Thyroid gland (tissue), 4 donors: ENCODE measurements at places on chromosomes 7 and 10. TPM values are rescaled to one million over a fixed set of nuclear protein-coding genes. Genes with fewer than 3 reads are reported as not detected.

- H3K36me3 ChIP-seq = no peaks in the 10 kb centered on the region
- no peaks in the 10 kb centered on the region for H3K27me3 ChIP-seq
- H3K4me3 ChIP-seq = no peak overlapping the region
- H3K27ac ChIP-seq = no peak overlapping the region
- DNase-seq = no peak
These were observed 113.9 kb downstream of the PARD3 start for GRCh38 chr10:34701194-34701593.

GRCh38 chr10:108393089-108393488 lies 1228.6 kb upstream of the SORCS1 start:
- no peak overlapping the region for H3K4me3 ChIP-seq
- no peaks in the 10 kb centered on the region for H3K36me3 ChIP-seq
- no peaks in the 10 kb centered on the region for H3K27me3 ChIP-seq
- no peaks in the 10 kb centered on the region for H3K4me1 ChIP-seq
- DNase-seq = no peak

- H3K27ac ChIP-seq = no peak overlapping the region
- no peak for DNase-seq
- H3K36me3 ChIP-seq = no peaks in the 10 kb centered on the region
- H3K27me3 ChIP-seq = no peaks in the 10 kb centered on the region
These were observed 60.1 kb upstream of the NFE2L3 start for GRCh38 chr7:26091933-26092332.

DNA sequence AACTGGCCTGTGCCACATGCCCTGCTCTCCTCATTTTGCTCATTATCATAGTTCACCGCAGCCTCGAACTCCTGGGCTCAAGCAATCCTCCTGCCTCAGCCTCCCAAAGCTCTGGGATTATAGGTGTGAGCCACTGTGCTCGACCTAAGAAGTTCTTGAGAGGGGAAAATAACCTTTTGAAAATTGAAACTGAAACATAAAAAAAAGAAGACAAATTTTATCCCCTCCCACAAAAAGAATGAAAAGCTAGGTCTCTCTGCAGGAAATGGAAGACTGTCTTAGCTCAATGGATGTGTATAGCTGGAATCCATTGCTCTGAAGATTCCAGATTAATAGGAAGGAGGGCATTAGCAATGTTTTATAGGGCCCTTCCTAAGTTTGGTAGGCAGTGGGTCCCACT lies 2.0 kb upstream of the EXOC6 start:
- no peak overlapping the region for H3K4me3 ChIP-seq
- H3K4me1 ChIP-seq = peaks cover 10% of the 10 kb centered on the region
- H3K36me3 ChIP-seq = no peaks in the 10 kb centered on the region
- H3K27ac ChIP-seq = no peak overlapping the region

DNA sequence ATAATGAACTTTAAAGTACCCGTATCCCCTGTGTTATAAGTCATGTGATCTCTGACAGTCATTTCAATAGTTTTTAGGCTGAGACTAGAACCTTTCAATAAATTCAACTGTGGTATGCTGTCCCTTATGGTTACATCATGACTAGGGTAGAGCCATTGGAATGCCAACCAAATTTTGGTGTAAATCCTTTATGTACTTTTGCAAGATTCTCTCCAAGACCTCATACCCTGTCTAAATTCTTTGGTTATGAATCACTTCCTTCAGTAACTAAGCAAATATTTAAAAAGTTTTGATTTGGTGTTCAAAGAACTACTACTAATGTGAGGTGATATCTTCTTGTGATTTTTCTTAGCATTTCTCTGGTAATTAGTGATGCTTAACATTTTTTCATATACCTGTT lies 20.8 kb upstream of the OR6B1 start:
- H3K36me3 ChIP-seq = no peaks in the 10 kb centered on the region
- no peak overlapping the region for H3K4me3 ChIP-seq
- no peaks in the 10 kb centered on the region for H3K4me1 ChIP-seq

DNA sequence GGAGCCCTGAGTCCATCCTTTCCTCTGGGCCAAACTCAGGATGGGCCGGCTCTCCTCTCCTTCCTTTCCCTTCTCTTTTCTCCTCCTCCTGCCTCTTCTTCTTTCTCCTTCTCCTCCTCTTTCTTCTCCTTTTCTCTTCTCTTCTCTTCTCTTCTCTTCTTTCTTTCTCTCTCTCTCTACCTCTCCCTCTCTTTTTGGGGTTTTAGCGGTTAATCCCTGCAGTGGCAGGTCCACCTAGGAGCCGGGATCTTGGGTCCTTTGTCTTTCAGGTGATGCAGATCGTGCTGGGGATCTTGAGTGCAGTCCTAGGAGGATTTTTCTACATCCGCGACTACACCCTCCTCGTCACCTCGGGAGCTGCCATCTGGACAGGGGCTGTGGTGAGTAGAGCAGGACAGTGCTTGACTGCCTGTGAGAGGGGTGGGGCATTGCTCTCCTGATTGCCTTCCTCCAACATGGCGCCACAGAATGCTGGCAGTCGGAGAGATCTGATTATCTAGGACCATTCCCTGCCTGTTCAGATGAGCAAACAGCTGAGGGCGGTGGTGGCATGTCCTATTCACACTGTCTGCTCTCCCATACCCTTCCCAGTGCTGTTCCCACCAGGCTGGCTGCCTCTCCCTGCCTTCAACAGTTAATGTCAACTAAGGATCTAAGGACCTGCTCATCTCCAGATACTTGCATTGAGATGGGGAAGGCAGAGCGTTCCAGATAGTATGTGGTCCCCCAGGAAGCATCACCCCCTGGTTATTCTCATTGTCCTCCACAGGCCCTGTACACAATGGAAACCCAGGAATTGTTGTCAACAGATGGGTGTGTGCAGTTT lies 1.6 kb downstream of the TMEM176A start:
- no peak overlapping the region for H3K4me3 ChIP-seq
- no peaks in the 10 kb centered on the region for H3K27me3 ChIP-seq
- H3K27ac ChIP-seq = no peak overlapping the region

DNA sequence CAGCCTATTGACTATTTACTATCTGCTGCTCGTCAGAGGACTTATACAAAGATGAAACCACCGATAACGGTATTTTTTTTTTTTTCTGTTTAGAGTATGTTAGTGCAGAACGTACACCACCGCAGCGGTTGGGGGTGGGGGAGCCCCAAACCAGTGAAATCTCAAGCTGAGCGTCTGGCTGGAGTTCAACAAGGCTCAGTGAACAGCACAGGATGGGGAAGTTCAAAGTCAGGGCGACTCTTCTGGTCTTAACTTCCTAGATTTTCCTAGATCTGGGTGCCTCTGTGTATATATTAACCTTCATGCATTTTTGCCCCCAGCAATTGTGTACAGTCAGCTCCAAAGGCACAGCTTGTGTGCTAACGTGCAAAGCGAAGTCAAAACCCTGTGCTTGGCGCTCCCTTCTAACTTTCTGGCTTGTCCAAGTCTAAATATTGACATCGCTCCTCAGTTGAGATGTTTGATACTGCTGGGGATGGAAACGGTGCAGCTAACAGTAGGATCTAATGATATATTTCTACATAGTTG lies 1.1 kb downstream of the RHOBTB1 start:
- H3K27ac ChIP-seq = peak overlapping the region; percentile 76
- H3K36me3 ChIP-seq = no peaks in the 10 kb centered on the region
- H3K27me3 ChIP-seq = no peaks in the 10 kb centered on the region
- peak; percentile 47 for DNase-seq
- H3K4me3 ChIP-seq = no peak overlapping the region

DNA sequence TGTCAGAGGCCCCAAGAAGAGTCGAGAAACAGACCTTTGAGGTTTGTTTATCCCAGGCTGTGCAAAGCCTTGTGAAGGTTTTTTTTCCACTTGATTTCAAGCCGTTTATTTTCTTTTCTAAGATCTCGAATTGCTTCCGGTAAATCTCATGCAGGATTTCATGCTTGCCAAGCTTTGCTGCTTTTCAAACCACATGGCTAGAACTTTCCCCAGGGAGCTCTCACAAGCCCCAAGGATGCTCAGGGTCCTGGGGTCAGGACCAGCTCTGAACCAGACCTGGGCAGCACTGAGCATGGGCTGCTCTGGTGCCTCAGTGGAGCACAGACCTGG lies 48.0 kb upstream of the AQP1 start:
- peak overlapping the region; percentile 92 for H3K27ac ChIP-seq
- peaks cover 38% of the 10 kb centered on the region for H3K4me1 ChIP-seq
- no peaks in the 10 kb centered on the region for H3K27me3 ChIP-seq
- H3K36me3 ChIP-seq = no peaks in the 10 kb centered on the region

DNA sequence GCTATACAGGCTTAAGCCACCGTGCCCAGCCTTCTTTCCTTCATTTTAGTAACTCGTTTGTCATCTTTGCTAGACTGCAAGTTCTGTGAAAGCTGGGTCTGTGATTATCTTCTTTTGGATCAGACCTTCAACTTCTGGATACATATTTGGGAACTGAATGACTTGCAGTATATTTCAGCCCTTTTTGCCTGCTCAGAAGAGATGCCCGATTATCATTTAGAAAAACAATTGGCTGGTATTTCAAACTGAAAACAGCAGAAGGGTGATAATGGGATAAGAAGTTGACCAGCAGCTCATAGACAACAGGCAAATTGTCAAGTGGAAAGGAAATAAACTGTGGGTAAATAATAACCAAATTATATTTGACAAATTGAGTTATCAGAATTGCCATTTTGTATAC lies 14.6 kb downstream of the RSBN1L start:
- H3K27me3 ChIP-seq = no peaks in the 10 kb centered on the region
- H3K27ac ChIP-seq = no peak overlapping the region
- H3K36me3 ChIP-seq = no peaks in the 10 kb centered on the region

- H3K36me3 ChIP-seq = no peaks in the 10 kb centered on the region
- H3K4me1 ChIP-seq = peaks cover 5% of the 10 kb centered on the region
- no peak overlapping the region for H3K27ac ChIP-seq
- no peak for DNase-seq
- no peak overlapping the region for H3K4me3 ChIP-seq
- no peaks in the 10 kb centered on the region for H3K27me3 ChIP-seq
These were observed 579.3 kb downstream of the SH2D4B start for GRCh38 chr10:81116990-81117389.

DNA sequence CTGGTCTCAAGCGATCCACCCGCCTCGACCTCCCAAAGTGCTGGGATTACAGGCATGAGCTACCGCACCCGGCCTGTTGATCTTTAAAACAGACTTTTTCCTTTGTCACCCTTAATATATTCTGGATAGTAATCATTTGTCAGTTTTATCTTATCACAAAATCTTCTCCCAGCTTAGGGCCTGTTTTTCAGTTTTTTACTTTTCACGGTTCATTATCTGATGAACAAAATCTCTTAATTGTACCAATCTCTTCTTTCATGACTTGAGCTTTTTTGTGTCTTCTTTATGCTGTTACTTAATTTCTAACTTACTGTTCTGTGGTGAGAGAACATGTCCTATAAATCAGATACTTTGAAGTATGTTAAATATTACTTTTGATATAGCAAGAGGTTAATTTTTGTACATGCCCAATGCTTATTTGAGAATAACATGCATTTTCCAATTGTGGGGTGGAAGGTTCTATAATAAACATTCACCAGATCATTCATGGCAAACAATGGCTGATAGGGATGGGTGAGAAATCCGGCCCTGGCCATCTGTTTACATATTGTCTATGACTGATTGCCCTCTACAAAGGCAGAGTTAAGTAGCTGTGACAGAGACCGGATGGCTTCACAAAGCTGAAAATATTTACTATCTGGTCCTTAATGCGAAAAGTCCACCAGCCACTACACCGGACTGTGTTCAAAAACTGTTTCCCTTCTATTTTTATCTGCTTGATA lies 5.3 kb downstream of the PAPOLB start:
- no peaks in the 10 kb centered on the region for H3K4me1 ChIP-seq
- no peak for DNase-seq
- no peaks in the 10 kb centered on the region for H3K36me3 ChIP-seq
- no peak overlapping the region for H3K27ac ChIP-seq
- peaks cover under 1% of the 10 kb centered on the region for H3K27me3 ChIP-seq
- no peak overlapping the region for H3K4me3 ChIP-seq

DNA sequence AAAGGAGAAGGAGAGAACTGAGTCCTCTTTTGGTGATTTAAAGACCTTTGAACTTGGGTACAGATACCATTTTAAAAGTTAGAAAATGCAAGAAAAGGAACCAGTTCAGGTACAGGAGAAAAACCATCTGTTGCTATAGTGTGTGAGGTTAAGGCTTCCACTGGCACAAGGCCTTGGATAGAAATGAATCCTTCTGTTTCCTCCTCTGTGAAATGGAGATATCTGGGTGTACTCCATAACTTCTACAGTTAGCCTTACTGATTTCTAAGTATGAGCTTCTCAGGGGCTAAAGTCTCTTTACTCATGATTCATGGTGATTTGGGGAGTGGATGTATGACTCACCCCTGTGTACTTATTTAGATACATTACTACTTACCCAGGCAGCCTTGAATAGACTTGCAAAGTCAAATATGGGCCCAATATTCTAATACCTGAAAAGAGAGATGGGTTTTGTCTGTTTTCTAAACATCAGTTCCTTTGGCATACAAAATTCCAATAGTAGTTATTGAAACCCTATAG lies 117.2 kb upstream of the ADO start:
- H3K4me3 ChIP-seq = no peak overlapping the region
- peaks cover 4% of the 10 kb centered on the region for H3K4me1 ChIP-seq
- no peaks in the 10 kb centered on the region for H3K36me3 ChIP-seq
- H3K27ac ChIP-seq = no peak overlapping the region

DNA sequence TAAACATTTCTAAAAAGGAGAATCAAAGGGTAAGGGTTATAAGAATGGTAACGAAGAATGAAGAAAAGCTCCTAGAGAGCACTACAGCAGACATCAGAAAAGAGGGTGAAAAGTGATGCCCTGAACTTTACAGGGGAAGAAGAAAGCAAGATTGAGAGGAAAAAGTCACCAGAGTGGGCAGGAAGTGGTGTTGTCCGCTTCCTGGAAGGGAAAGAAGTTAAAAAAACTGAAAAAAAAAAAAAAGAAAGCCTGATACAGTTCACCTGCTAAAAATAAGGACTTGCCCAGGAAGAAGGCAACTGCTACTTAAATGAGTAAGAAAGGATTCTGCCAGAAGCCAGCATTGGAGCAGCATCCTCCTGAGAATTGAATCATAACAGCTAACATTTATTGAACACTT lies 330.1 kb upstream of the PHF14 start:
- DNase-seq = no peak
- H3K4me3 ChIP-seq = no peak overlapping the region
- no peaks in the 10 kb centered on the region for H3K4me1 ChIP-seq

GRCh38 chr7:68245688-68246087 lies 1249.1 kb downstream of the TYW1 start:
- peak overlapping the region; percentile 47 for H3K27ac ChIP-seq
- H3K36me3 ChIP-seq = no peaks in the 10 kb centered on the region
- H3K4me3 ChIP-seq = no peak overlapping the region
- no peaks in the 10 kb centered on the region for H3K27me3 ChIP-seq
- DNase-seq = no peak

- no peaks in the 10 kb centered on the region for H3K27me3 ChIP-seq
- no peak overlapping the region for H3K27ac ChIP-seq
- no peaks in the 10 kb centered on the region for H3K4me1 ChIP-seq
- no peak for DNase-seq
- H3K4me3 ChIP-seq = no peak overlapping the region
- no peaks in the 10 kb centered on the region for H3K36me3 ChIP-seq
These were observed 18.4 kb downstream of the NKX2-3 start for GRCh38 chr10:99551158-99551557.

- no peak for DNase-seq
- no peaks in the 10 kb centered on the region for H3K36me3 ChIP-seq
- H3K4me1 ChIP-seq = no peaks in the 10 kb centered on the region
- H3K27ac ChIP-seq = no peak overlapping the region
- H3K27me3 ChIP-seq = no peaks in the 10 kb centered on the region
These were observed 10.2 kb upstream of the FAM13C start for GRCh38 chr10:59372543-59372942.

- H3K4me1 ChIP-seq = peaks cover 14% of the 10 kb centered on the region
- no peaks in the 10 kb centered on the region for H3K36me3 ChIP-seq
- H3K27ac ChIP-seq = no peak overlapping the region
- no peak for DNase-seq
These were observed 1.6 kb downstream of the HTR7 start for GRCh38 chr10:90856261-90856660.

GPER1 gene
- 12.5 TPM for total RNA-seq

LRIT1 gene
- total RNA-seq = not detected

HEPACAM2 gene
- not detected for total RNA-seq

ZP3 gene
- total RNA-seq = 0.39 TPM

MINDY4 gene
- total RNA-seq = 30.7 TPM

VSTM4 gene
- total RNA-seq = 174 TPM
